ENCODE measurements at places on chromosomes 5 and 9. TPM values are rescaled to one million over a fixed set of nuclear protein-coding genes. Genes with fewer than 3 reads are reported as not detected.

Gene C9
- total RNA-seq, result not detected

Gene PCDHB2
- total RNA-seq, result 1.9 TPM

Gene EQTN
- total RNA-seq, result not detected

Gene LCN9
- not detected for total RNA-seq

Gene UNC5A
- not detected for total RNA-seq

DNA sequence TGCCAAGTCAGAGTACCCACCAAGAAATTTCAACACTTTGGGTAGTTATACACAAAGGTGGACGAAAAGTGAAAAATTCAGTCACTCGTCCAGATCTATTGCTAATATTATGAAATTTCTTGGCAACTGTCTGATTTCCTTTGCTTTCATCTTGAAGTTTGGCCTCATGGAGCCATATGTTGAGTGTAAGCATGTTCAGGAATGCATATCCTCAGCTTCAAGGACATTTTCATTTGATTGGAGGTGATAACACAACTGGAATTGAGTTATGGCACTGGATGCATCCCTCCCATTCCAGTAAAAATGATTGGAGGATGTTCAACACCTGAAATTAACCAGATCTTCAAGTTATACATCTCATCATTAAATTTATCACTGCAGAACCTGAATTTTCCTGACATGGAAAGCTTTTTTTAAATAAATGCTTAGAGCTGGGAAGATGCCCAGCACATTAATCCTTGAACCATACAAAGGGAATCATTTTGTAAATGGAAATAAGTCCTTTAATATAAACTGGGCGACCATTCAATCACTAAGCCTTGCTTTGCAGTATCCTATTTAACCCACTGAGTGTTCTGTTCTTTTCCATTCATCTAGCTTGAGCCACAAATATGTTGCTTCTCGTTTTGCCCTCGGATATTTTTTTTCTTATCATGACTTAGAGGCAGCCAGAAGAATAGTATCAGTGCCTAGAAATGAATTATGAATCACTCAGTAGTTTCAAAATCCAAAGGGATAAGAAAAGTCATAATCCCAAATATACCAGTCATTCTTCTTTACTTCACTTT is 273.7 kb upstream of the PIK3R1 start:
- DNase-seq, result no peak

GRCh38 chr5:1304033-1304432 is 9.2 kb upstream of the TERT start:
- no peak for DNase-seq

DNA sequence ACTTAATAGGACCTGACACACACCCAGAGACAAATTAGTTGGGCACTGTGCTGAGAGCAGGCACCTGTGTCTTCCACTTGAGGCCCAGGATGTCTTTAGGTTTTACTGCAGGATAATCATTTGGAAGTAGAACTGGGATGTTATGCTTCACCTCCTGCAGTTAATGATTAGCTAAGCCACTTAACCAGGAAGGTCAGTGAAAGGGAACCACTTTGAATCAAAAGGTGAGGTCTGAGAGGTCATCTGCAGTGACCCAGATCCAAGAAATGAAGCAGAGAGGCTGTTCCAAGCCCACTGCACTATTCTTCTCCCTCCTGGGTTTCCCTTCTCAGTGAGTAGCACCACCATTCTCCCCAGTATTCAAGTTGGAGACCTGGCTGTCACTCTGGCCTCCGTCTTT is 110.5 kb downstream of the SNX18 start:
- no peak for DNase-seq

DNA sequence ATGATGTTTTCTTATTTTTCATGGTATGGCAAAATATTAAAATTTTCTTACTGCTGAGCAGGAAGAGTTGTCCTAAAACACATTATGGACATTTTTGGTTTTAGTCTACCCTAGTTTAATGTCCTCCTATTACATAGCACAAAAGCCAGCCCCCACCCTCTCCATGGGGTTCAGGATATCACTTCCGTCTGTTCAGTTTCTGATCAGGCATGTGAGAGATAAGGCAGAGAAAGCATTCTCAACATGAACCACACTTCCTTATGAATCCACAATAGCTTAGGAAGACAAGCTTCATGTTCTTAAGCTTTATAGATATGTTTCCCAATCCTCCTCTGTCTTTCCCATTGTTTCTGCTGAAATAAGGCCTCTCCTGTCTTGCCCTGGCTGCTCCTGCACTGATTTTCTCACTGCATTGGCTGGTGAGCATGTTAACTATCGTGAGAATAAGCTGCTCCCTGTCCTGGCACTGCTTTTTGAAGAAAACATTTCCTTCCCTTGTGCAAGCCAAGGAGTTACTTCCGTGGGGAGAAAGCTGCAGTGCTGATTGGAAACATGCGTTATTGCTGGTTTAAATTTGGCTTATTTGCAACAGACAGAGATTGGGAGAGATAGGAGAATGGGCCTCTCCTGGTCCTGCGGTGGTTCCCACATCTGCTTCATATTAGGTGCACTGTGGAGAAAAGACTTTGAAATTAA is 260.3 kb upstream of the RPS23 start:
- DNase-seq, result no peak

GRCh38 chr5:74679966-74680365 is 5.1 kb upstream of the HEXB start:
- no peak for DNase-seq

- no peak for DNase-seq
These were observed 227.9 kb downstream of the BNC2 start for GRCh38 chr9:16642421-16643109.

DNA sequence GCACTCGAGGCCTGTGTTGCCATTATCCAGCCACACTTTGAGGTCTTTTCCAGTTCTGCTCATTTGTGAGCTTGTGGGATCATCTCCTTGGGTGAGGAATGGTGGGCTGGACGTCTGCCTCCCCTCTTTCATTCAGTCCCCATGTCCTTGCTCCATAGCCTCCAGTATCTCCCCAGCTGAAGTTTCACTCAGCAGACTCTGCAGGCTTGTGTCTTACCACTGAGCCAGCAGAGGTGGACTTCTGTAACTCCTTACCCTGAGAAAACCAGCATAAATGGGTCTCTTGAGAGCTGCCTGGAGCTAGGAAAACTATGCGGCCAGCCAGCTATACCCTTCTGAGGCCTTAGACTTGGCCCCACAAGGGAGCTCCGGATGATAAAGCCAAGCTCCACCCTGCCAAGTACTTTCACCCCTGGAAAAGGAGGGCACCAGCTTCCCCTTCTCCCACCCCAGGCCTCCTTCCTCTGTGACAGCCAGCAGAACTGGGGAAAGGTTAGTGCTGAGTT is 12.2 kb downstream of the IRF1 start:
- DNase-seq, result no peak

GRCh38 chr5:98205691-98206461 is 567.6 kb upstream of the RGMB start:
- no peak for DNase-seq

GRCh38 chr5:175654339-175654738 is 3.5 kb upstream of the HRH2 start:
- no peak for DNase-seq

- no peak for DNase-seq
These were observed 2.9 kb upstream of the MAT2B start for GRCh38 chr5:163502521-163502920.

DNA sequence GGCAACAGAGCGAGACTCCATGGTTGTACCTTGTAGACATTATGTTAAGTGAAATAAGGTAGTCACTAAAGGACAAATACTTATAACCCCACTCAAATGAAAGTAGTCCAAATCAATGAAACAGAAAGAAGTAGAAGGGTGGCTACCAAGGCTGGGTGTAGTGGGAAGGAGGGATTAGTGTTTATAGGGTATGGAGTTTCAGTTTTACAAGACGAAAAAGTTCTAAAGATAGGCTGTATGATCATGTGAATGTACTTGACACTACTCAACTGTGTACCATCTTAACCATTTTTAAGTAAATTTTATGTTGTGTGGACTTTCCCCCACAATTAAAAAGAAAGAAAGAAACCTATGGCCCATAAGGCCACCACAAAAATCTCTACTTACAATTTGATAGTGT is 32.2 kb downstream of the ALDH7A1 start:
- no peak for DNase-seq

GRCh38 chr5:108654051-108654450 is 93.6 kb upstream of the FER start:
- DNase-seq, result no peak

DNA sequence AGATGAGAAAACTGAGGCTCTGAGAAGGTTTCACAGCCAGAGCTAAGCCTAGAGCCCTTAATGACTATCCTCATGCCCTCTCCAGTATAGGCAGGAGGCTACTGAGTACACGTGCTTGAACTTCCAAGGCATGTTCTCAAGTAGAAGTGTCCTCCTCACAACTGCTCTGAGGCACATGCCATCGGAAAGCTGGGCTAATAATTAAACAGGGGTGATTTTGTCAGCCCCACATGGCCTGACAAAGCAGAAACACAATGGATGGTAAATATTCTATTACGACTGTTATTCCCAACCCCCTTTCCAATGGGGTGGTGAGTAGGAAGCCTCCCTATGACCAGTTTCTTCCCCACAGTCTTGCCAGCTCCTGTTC is 34.3 kb downstream of the KCNIP1 start:
- no peak for DNase-seq

DNA sequence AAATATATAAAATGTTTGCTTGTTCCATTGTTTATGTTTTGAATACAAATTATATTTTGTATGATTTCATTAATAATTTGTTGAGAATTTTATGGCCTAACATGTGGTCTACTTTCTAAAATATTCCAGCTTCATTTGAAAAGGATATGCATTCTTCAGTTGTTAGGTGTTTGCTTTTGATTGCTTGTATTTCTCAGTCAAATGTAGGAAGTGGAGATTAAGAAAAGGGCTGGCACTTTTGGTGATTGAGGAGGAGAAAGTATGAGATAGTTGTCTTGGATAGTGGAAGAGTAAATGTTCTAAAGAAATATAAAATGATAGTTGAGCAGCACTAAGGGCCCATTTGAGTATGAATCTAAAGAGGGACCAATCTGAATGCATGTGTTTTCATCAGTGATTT is 23.1 kb downstream of the JAK2 start:
- no peak for DNase-seq

DNA sequence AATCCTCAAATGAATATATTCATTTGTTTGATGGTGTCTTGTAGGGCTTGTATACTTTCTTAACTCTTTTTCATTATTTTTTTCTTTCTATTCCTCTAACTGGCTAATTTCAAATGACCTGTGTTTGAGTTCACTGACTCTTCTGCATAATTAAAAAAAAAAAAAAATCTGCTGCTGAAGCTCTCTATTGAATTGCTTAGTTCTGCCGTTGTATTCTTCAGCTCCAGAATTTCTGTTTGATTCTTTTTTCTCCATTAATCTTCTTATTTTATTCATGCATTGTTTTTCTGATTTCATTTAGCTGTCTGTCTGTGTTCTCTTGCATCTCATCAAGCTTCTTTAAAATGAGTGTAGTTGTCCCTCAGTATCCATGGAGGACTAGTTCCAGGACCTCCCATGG is 244.6 kb downstream of the ROR2 start:
- DNase-seq, result no peak

DNA sequence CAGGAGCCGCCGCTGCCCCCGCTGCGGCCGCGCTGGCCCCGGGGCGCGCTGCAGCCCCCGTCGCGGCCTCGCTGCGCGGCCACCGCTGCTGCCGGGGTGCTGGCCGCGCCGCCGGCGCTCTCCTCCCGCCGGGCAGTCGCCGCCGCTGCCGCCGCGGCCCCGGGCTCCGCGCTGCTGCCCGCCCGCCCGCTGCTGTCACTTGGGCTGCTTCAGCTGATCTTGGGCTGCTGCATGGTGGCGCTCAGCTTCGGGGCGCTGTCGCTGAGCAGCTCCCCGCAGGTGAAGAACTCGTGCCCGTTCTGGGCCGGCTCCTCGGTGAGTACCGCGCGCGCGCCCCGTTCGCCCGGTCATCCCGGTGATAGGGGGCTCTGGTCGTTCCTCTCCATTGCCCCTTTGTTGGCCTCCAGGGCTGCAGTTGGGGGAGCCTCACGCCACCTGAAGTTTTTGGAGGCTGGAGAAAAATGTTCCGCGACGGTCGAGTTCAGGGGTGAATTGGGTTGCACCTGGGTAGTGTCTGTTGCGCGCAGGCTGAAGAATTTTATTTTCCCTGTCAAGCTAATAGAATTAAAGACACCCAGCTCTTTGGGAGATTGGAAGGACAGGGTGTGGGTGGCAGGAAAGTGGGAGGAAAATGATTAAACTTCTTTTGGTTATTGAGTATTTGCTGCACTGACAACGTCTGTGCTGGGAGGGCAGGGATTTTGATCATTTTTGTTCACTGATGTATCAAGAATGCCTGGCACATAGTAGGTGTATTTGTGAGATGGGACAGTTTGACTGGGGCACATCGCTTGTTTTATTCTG is 596 bp downstream of the ENTREP1 start:
- peak; percentile 16 for DNase-seq

GRCh38 chr5:135955525-135955924 is 742 bp upstream of the LECT2 start:
- DNase-seq, result no peak
